Retina (tissue), 1 donor: ENCODE measurements at places on chromosomes 3 and 15.

DNA sequence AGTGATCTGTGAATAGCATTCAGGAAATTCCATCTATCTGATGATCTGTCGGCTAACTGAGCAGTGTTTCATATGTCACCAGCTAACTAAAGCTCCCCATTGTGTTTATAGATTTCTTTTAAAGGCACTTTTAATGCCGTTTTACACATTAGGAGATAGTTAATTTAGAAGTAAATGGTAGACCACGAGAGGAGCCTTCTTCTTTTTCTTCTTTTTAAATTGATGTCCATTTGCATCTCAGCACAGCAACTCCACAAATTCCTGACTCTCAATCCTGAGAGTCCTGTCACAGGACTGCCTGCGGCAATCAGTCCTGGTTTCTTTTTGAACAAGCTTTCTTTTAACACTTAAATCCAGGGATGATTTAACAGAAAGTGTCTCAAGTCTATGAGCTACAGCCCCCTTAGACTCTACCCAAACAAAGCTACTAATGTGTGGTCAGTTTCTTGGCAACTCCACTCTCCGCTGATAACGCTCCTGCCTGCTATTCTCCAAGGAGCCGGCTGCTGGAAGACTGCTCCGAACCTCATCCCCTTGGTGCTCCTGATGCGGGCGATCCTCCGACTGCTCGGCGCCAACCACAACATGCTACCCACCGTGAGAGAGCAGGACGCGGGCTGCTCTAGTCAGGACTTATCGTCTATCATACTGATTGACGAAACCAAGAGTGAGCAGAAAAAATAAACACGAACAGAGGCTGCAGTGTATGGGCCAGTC lies 421.4 kb downstream of the MECOM start:
- peak; percentile 75 for DNase-seq

DNA sequence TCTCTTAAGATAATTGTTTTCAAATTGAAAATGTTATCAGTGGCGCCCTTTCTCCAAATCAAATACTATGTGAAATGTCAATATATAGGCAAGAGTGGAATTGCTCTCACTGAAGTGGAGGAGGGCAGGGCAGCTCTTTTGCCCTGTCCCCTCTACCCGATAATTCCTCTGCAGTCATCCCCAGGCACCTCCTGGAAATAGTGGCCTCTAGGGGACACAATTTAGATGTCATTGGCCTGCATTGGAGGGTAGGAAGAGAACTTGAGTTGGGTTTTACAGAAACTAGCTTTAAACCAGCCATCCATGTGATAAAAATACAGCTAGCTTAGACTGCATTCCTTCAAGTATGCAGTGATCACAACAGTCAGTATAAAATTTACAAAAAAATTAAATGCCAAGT lies 288.9 kb downstream of the EDEM1 start:
- no peak for DNase-seq

GRCh38 chr15:29883126-29883525 lies 60.9 kb upstream of the TJP1 start:
- no peak for DNase-seq

GRCh38 chr15:77464129-77464865 lies 43.6 kb downstream of the HMG20A start:
- no peak for DNase-seq

DNA sequence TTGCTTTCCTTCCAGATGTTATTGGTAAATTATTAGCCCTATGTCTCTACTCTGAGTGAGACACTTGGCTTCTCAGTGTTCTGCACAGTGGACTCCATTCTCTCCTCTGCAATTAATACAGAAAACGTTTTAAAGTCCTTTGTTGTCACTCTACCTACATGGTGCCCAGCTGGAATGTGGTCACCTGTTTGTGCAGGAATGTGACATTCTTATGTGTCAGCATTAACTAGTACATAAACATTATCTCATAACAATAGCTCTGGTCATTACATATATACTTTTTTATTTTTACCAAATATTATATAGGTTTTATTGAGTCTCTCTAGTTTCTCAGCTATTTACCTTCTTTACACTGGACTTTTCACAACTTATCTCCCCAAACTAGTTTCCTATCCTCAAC lies 147.0 kb upstream of the KCNMB2 start:
- no peak for DNase-seq

DNA sequence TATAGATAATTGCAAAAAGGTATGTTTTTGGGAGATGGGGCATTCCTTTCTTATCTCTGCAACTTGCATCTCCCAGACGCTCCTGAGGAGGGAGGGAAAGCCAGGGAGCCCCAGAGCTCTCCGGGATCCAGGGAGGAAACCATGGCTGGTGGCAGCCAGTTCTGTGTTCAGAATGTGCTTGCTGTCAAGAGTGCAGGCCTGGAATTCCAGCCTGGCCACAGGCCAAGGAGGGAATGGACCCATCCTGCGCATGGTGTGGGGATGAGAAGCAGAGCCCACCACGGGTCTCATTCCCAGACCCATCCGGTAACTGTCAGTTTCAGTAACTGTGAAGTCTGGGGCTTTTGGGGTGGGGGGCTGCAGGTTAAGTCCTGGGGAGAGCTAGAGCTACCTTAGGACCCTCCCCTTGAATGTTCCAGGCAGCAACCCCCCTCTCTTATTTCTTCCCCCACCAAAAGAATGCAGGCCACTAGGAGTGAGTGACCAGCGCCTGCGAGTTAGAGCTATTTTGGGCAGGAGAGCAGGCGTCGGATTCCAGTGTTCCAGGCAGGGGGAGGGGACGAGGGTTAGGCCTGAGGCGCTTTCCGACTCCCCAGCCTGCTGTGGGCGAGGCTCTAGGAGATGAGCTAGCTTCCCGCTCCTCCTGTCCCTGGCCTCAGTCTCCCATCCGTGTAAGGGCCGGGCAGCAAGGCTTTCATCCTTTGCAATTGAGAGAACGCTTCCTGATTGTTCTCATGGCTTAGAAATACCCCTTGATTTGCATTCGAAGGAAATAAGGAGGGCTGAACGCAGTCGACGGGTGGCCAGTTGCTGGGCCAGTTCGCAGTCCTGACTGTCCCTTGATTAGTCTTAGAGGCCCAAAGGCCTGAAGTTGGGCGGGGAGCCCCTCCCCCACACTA lies 781 bp upstream of the DAG1 start:
- DNase-seq = no peak

GRCh38 chr3:159473206-159473605 lies 515.4 kb upstream of the IL12A start:
- no peak for DNase-seq

GRCh38 chr15:58546635-58547627 lies 115.1 kb downstream of the LIPC start:
- DNase-seq = no peak

- DNase-seq = no peak
Measured at GRCh38 chr3:175238801-175239200, 379.7 kb downstream of the NAALADL2 start.

GRCh38 chr3:46695177-46695961 lies 1.9 kb upstream of the ALS2CL start:
- DNase-seq = peak; percentile 48

GRCh38 chr3:11616551-11616950 lies 27.2 kb downstream of the VGLL4 start:
- DNase-seq = no peak

DNA sequence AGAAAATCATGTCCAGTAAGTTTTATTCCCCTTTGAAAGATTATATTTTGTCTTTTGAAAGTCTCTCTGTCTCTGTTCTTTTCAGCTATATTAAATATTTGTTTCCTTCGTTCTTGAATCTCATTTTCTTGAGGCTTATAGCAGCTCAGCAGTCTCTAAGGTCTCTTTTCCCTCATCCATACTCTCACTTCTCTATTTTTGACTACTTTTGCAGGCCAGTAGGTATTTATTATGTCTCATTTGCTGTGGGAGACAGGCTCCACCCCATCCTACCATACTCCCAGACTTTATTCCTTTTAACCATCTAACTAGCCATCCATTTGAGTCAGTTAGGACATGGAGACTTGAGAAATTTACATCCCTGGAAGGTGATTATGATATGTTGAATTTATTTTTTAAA lies 71.0 kb downstream of the FILIP1L start:
- no peak for DNase-seq

DNA sequence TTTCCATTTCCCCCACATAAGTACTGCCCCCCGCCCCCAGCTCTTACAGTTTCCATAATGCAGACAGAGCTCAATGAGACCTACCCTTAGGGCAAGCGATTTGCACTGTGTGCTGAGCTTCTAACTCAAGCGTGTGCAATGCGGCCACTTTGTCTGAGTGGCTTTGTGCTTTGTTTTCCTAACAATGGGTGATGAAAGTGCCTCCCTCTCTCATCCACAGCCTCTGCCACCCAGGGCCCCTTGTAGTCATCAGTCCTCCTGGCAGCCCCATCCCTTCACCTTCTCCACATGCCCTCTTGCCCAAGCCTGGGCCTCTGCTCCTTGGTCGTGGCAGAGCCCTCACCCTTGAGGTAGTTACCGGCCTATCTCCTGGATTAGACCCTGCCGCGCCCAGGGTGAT lies 17.2 kb downstream of the DAPK2 start:
- DNase-seq = peak; percentile 76

- DNase-seq = peak; percentile 73
Measured at GRCh38 chr3:126179825-126180476, 435 bp downstream of the ALDH1L1 start.

GRCh38 chr3:32275506-32275905 lies 37.0 kb downstream of the CMTM8 start:
- DNase-seq = no peak

DNA sequence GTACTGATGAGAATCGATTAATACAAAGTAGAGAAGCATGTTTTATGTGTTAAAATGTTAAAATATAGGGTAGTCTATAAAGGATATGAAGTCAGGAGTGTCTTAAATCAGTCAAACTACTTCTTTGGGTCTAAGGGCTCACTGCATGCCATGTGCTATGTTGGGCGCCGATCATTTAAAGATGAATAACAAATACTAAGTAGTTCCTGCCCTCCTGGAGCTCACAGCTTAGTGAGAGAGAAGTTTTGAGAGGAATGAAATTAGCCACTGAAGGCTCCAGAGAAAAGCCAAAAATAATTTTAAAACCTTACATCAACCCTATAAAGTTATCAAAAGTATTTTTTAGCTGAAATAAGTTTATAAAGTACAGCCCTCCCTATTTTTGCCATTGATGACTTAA lies 44.5 kb downstream of the BLM start:
- no peak for DNase-seq

- no peak for DNase-seq
Measured at GRCh38 chr3:58063022-58063815, 55.0 kb downstream of the FLNB start.

GRCh38 chr3:162933656-162934055 lies 1437.0 kb downstream of the OTOL1 start:
- no peak for DNase-seq

GRCh38 chr3:124558991-124559845 lies 171.0 kb upstream of the UMPS start:
- DNase-seq = peak; percentile 21

- DNase-seq = no peak
Measured at GRCh38 chr3:45881078-45882022, 5.0 kb upstream of the CCR9 start.

- DNase-seq = no peak
Measured at GRCh38 chr3:45227071-45227820, 1.2 kb upstream of the TMEM158 start.

DNA sequence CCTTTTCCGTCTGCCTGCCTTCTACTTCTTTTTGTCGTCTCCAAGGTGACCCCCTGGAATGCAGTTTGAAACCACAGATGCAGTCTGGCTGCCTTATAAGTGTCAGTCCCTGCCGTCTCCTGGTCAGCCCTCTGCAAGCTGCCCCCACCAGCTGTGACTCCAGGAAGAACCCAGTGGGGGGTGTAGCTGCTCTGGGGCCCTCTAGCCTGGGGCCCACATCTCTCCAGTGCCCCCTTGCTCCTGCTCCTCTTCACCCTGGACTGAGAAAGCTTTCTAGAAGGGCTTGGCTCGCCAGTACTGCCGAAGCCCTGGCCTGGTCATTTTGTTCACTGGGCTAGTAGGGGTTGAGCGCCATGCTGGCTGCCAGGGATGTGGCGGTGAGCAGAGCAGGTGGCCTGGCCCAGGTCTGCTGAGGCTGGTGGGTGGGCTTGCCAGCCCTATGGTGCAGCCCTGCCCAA lies 21.3 kb downstream of the SYNM start:
- DNase-seq = no peak

DNA sequence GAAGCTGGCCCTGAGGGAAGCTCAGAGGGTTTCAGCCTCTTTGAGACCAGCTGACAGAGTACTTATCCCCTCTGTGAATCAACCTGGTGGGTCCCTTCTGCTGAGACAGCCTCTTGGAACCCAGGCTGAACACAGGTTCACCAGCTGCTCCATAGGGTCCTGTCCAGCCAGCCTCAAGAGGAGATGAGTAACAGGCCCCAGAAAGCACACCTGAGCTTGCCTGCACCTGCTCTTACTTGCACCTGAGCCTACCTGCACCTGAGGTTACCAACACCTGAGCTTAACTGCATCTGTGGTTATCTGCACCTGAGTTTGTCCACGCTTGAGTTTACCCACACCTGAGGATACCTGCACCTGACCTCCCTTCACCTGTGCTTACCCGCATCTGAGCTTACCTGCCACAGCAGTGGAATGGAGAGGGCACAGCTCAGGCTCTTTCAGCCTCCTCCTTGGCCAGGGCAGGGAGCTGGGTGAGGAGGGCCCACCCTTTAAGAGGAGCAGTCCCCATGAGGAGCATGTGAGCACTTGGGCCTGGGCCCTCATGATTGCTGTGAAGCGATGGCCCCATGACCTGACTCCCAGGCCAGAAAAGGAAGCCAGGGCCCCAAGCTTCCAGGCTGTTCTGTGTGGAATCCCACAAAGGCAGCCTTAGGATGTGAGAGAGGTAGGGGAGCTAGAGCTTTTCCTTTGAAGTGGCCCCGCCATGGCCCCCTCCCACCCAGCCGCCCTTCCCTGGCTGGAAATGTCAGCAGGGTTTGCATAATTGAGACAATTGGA lies at the start of gene TRPM1:
Gene TRPM1 (minus strand): TSS at position 464 of the 777 bp plus-strand sequence. CDS start 20,370 bp downstream, outside the sequence.
- no peak for DNase-seq

GRCh38 chr15:27426805-27427204 lies 455.8 kb downstream of the GABRG3 start:
- no peak for DNase-seq

DNA sequence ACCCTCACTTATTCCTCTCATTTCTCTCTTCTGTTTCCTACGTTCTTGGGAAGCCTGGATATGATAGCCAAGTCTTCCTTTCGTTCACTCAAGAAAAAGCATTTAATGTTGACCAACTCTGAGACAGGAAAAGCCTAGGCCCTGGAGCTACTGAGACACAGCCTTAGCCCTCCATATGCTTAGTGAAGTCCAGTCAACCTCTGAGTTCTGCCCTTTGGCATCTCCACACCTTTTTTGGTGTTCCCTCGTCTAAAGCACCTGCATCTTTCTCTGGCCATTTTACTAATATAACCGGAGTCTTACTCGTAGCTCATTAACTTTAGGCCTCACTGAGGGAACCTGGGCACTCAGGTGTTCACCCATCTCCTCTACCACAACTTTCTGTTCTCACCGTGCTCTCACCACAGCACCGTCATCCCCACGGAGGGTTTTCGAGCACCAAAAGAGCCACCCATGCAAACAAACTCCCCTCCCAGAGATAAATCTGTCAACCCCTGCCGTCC lies 632 bp downstream of the MTHFS start:
- no peak for DNase-seq

DNA sequence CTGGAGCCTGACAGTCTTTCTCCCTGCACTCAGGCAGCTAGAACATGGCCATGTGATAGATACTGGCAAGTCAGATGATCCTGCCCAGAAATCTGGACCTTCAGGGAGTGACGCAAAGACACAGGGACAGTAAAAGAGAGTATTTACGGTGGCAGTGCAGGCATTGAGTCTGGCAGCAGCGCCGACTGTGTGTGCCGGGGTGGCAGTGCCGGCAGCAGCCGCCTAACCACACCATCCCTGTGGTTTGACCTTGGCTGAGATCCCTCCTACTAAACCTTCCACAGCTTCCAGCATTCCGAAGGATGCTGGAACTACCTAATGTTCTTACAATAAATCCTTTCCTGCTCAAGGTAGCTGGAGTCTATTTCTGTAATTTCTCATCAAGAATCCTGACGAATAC lies 4.6 kb upstream of the TSPAN3 start:
- DNase-seq = no peak
